ENCODE measurements at places on chromosomes 7 and 10.

DNA sequence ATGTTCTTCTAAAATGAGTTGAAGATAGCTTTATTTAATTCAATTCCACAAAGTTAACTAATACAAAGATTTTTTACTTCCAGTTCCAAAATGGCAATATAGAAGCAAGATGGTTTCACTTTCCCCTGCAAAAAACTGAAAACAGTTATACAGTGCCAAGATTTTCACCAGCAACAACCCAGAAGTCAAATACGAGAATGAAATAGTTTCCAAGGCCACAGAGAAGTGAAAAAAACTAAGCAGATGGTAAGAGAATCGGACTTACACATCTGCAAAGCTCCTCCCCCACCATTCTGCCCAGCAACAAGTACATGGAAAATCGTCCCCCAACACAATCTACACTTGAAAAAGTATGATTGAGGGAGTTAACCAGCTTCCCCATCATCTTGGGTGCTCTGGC is 30.3 kb upstream of the KEL start:
- DNase-seq, result no peak

GRCh38 chr10:19931894-19932590 is 115.8 kb downstream of the PLXDC2 start:
- DNase-seq, result no peak

DNA sequence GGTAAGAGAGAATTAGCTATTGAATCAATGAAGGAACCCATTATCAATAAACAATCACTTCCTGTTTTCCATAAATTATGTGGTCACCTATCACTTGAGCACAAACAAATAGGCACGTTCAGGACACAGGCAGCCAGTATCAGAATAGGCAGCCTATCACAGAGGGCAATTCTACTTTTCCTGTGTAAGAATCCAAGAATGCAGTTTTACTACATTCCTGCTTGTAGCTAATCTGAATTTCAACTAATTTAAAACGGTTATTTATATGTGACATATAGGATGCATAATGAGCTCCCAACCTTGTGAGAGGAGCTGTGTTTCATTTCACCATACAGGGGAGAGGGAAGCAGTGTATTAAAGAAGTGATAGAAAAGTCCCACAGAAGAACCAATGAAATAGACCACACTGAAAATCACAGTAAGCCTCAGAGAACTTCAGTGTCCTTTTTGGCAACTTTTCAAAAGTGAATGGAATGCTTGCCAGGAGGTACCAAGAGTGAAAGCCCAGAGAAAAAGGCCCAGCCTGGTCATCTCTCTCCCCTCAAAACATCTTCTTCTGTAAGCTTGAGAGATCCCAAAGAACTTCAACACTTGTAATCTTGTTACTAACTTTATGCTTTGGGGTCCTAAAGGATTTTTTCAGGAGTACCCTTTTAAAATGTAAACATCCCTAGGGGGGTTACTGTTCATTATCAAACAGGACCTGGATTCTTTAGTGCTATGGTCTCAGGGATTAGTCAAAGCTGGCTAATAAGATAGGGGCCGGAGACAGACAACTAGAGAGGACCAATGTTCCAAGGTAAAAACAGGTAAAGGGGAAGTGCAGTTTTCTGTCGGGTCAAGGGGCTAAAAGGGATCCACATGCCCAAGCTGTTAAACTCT is 1.3 kb downstream of the IMMP2L start:
- no peak for DNase-seq

DNA sequence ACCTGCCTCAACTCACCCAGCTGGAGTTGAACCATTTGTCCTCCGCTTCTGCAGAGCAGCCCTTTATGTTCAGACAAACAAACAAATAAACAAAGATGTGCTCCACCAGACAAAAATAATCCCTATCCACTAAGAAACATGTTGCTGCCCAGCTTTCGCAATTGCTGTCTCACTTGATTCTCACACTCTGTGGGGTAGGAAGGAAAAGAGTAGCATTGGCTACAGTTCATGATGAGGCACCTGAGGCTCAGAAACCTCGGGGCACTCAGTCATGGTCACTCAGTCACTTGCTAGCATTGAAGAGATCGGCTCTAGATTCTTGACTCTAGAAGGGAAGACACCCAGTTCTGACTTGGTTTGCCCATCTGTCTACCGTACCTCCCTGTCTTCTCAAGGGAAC is 88.0 kb upstream of the ZMIZ1 start:
- DNase-seq, result no peak

DNA sequence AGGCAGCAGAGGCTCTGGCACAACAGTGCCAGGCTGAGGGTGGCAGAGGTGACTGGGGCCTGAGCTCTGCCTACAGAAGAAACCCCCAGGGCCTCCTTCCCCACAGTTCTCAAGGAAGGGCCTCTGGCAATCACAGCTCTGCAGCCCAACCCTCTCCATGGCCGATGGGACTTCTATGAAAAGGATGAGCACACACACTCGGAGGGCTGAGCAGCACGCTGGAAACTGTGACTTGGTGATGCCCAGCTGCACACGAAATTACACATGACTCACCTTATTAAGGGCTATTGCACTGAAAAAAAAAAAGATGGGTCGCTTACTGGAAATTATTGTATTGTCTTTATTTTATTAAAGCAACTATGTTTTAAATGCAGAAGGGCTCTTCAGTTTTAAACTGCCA is 42.9 kb upstream of the LRRC18 start:
- no peak for DNase-seq
